NCI-H69 (cell line): ENCODE measurements at places on chromosomes 7 and 10.

DNA sequence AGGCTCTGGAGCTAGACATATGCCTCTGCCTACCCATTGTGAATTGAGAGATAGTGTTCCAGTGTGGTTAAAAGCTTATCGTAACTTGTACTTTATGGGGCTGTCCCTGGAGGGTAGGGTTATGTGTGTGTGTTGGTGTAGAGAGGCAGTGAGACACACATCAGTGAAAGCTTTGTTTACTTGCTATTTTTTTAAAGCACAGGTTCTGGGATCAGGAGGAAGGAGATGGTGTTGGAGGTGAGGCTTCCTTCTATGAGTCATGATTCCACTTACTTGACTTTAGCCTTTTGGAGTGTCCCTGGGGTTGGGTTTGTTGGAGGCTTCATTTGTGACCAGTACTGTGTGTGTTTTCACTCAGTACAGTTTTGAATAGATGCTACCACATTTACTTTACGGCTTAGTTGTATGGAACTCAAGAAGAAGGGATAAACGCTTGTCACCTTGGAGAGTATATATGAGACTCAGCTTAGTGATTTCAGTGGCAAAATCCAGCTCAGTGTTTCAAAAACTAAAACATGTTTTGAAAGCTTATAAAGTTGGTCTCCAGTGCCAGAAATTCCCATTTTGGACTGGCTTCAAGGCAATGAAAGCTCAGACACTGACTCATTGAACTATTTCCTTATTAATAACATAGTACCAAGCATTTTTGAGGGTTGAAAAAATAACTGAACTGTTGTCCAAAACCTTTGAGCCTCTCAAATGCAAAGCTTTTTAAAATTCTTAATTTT is 106.2 kb downstream of the PLXDC2 start:
- no peak for DNase-seq

DNA sequence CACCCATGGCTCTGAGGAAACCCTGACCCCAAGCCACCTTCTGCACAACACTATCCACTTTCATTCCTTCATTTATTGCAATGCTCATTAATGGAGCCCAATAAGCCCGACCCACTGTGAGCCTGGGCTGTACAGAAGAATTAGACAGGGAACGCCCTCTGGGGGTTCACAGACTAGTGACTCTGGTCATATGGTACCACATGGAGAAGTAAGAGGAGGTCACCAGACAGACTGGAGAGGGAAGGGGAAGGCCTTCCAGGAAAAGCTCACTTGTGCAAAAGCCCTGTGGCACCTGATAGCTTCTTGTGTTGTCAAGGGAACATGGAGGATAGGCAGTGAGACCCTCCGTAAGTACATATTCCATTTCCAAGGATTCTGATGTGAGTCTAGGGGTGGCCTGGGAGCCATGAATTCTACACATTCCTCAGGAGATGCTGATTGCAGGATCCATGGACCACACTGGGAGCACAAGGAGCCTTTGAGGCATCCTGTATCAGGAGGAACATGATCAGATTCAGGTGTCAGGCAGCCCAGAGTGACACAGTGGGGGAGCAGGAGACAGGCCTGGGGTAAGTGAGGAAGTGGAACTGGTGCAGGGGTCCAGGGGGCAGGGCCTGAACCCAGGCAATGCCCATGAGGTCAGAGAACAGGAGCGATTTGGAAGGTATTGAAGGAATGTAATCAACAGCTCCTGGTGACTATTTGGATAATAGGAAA is 19.9 kb downstream of the TMEM72 start:
- no peak for DNase-seq

DNA sequence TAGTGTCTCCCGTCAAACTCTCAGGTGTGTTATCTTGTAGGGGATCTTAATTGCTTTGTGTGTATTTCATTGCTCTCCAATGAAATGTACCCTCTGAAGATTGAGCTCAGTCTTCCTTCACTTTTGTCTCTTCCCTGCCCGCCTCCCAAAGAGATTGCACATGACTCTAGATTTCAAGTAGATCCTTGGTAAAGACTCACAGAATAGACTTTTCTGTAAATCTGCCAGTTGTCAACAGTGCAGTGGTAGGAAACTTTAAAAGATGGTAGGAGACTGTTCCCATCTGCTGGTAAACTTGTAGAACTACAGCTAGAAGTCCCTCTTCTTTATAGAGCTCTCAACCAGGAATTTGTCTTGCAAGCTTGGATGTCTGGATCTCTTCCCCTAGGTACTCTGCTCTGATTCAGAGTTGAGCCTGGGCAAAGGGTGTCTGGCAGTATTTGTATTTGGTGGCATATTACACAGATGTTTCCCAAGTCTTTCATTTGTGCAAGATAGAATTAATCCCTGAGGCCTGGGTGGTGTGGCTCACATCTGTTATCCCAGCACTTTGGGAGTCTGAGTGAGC is 9.6 kb downstream of the CCL26 start:
- DNase-seq, result peak; percentile 75

GRCh38 chr7:22812353-22812752 is 10.3 kb downstream of the TOMM7 start:
- no peak for DNase-seq

DNA sequence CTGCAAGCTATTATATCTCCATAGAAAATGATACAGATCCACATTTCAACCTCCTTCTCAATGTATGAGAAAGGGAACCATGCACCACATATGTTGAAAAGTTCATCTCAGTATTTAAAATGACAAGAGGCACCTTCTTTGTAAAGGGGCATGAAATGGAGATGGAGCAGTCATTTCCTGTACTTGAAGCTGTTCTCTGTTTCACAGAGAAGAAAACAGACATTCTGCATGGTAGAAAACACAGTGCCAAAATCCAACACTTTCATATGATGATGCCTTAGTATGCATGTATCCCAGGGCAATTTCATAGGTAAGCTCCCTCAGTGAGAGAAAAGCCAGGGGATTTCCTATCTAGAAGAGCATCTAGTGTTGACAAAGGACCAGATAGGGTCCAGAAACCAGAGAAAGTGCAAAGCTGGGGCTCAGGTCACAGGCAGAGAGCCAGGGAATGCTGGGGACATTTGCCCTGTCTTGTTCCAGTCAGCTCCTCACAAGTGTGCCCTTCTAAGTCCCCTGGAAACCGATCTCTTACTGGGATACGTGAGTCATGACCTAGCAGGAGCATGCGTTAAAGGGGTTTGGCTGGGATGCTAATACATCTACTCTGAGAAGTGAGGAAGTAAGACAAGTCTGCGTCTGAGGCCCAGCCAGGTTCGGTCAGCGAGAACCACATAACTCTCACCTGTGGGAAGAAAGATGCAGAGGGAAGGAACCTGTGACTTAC is 118.7 kb downstream of the ICA1 start:
- no peak for DNase-seq

DNA sequence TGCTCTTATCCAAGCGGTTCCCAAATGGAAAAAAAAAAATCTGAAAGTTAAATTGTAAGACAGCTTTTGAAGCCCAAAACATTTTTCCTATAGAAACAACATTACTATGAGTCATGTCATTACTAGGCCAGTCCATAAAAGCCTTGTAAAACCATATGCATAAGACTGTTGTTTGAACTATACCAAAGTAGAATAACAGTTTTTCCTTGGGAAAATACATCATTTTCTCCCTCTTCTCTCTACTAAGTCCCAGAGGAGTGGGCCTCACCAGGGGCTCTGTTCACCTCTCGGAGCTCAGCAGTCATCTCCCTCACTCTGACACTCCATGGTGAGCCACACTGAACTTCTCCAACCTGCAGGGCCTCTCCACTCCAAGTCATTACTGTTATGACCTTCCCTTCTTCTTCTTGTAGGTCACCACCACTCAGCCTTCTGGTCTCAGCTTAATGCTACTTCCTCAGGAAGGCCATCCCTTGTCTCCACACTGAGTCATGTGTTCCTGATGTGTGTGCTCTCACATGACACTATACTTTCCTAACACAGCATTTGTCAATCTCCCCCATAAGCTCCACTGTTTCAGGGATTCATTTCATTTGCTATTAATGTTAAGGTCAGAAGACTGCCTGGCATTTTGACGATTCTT is 32.5 kb downstream of the ZNF438 start:
- DNase-seq, result no peak

- no peak for DNase-seq
Observed at GRCh38 chr10:91032611-91033206, 111.8 kb upstream of the ANKRD1 start.

DNA sequence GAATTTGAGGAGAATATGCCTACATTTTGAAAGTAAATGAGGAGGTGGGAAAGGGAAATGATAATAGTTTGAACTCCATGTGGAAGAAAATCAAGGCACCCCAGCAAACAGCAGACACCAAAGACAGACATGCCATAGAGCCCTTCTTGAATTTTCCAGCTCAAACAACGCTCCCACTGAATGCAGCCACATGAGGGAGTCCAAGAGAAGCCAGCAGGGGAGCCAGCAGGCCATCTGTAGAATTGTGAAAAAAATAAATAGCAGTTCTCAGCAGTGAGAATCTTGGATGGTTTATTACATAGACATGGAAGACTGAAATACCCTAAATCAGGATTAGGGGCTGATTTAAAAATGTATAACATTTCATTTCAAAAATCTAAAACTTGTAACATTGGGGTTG is 1567.3 kb upstream of the LRRTM3 start:
- peak; percentile 5 for DNase-seq

DNA sequence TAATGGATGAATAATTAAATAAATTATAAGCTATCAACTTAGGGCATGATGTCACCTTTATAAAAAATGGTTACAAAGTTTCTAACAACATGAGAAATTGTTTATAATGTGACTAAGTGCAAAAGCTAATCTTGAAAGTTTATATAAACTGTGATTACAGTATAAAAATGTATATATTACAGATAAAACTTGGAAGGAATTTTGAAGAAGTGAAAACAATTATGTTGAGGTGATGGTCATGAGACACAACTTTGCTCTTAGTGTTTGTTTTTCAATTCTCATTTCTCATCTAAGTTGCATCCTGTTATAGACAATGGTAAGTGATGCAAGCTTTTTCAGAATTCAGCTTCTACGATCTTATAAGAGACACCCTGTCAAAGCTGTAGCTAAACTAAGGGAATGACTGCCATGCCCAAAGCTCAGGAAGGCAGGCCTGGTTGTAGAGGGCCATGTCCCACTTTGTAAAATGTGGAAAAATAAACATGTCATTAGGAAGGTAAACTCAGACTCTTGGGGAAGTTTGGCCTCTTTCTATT is 23.9 kb downstream of the MACC1 start:
- DNase-seq, result no peak

- DNase-seq, result no peak
Observed at GRCh38 chr10:133394801-133395221, 854 bp downstream of the MTG1 start.

DNA sequence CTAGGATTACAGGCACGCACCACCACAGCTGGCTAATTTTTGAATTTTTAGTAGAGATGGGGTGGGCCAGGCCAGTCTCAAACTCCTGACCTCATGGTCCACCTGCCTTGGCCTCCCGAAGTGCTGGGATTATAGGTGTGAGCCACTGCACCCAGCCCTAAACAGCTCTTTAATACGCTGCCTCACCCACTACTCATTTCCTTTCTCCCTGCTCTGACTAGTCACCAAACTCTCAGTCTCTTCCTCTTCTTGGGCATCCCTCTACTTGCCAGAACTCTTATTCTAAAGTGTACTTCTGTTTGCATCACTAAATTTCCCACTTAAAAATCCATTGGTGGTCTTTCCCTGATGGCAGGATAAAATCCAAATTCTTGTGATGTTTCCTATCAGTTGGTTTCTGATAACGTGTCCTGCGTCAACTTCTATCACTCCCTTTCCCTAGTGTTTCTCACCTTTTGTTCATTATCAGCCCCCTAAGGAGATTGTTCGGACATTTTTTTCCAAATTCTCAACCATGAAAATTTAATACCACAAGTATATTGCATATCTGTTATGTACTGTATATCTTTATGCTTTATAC is 124.7 kb downstream of the CUBN start:
- DNase-seq, result no peak

GRCh38 chr7:78472519-78472918 is 673.9 kb downstream of the PHTF2 start:
- DNase-seq, result no peak

GRCh38 chr10:22451346-22451745 is 106.0 kb downstream of the SPAG6 start:
- no peak for DNase-seq

GRCh38 chr7:103811997-103812396 is 177.5 kb downstream of the RELN start:
- DNase-seq, result peak; percentile 27

- no peak for DNase-seq
Observed at GRCh38 chr7:43242628-43243255, 130.3 kb downstream of the HECW1 start.

- no peak for DNase-seq
Observed at GRCh38 chr7:50037086-50037485, 56.0 kb downstream of the ZPBP start.

GRCh38 chr10:32256613-32257437 is 90.1 kb downstream of the EPC1 start:
- DNase-seq, result peak; percentile 50

DNA sequence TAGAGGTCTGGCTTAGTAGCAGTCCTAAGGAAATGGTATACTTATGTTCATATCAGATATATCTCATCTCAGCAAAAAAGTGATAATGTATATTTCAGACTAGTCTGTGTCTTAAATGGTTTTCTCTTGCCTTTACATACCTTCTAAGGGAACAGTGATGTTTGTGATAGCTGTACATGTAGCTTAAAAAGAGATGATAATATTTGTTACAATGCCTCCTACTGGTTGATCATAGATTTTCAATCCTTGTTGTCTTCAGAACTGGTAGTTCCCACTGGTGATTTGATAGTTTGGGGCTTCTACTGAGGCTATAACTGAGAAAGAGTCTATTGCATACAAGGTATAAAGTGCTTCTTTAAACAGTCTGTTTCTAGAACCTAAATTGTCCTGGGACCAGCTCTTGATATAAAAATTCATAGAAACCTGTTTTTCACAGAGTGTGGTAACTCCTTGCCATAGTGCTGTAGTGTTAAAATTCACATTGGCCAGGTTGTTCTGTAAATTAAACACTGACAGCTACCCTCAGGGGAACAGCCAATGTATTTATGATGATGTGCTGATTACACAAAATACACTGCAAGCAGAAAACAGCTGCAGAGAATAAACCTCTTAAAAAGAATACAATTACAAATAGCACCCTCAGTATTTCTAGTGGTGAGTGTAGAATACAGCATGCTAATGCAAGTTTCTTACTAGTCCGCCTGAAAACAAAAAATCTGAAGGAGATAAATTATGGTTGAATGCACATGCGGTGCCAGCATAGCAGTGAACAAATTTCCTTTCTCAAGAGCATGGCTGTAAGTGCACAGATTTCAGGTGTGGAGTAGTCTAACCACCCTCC is 90.3 kb downstream of the BTRC start:
- peak; percentile 83 for DNase-seq

- no peak for DNase-seq
Observed at GRCh38 chr10:102298899-102299298, 53.6 kb downstream of the GBF1 start.

GRCh38 chr7:99539213-99539811 is 12.6 kb downstream of the FAM200A start:
- peak; percentile 57 for DNase-seq

GRCh38 chr10:103120977-103121735 is 71.9 kb downstream of the NT5C2 start:
- DNase-seq, result no peak
